Mammary epithelial cell (primary cell): ENCODE measurements at places on chromosomes 2 and 18.

GRCh38 chr2:10847008-10847407, 34.4 kb upstream of the PDIA6 start:
- DNase-seq: no peak

- DNase-seq: no peak
Measured at GRCh38 chr2:121567957-121568409, 37.3 kb downstream of the RNU4ATAC start.

GRCh38 chr2:227164763-227165291, 403 bp downstream of the COL4A3 start:
- DNase-seq: no peak

- peak; percentile 15 for DNase-seq
Measured at GRCh38 chr2:135913727-135914365, 37.6 kb upstream of the MCM6 start.

DNA sequence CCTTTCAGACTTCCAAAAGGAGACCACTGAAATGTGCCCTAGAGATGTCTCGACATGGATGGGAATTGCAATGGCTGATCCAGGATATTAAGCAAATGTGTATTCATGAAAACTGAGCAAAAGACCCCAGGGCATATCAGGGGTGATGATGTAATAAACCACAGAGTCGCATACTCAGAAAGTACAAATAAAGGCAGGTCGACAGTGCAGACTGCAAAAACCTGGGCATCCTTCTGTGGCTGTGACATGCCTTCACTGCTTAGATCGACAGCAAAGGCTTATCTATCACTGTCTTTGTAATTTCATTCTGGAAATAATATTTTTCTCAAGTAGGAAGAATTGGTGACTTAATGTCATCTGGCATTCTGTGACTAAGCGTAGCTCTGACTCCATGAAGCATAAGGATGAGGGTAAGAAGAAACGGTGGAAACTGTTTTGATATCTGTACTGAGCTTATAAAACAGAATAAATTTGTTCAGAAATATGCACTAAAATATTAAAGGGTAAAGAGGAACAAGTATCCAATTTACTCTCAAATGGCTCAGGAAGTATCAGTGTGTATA, 115.6 kb upstream of the NRP2 start:
- DNase-seq: no peak

DNA sequence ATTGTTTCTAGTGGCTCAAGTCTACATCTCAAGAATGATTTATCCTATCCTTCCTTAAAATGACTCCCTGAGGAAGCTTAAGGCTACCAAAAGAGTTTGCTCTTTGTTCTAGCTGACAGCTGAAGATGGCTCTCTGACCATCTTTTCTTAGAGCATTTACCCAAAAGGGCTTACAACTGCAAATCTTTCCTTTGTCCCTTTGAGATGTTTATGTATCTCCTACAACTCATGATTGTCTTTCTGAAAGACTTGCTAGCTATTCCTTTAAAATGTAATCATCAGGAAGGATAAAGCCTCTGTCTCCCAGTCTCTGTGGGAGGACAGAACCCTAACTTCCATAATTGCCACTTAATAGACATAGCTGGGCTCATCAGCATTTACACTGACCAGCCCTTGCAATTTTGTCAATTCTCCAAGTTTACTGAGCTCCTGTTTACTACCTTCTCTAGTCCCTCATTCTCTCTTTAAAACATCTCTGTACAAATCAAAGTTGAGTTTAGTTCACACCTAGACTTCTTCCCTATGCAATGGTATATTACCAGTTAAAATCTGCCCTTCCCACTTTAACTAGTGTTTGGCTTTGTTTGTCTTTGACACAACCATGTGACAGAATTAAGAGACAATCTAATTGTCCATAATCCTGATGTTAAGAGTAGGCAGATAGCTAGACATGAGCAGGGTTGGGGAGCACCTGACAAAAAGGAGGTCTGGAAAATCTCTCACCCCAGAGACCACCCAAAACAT, 188.2 kb downstream of the PTH2R start:
- no peak for DNase-seq

- no peak for DNase-seq
Measured at GRCh38 chr2:136168720-136169119, 50.8 kb upstream of the CXCR4 start.

DNA sequence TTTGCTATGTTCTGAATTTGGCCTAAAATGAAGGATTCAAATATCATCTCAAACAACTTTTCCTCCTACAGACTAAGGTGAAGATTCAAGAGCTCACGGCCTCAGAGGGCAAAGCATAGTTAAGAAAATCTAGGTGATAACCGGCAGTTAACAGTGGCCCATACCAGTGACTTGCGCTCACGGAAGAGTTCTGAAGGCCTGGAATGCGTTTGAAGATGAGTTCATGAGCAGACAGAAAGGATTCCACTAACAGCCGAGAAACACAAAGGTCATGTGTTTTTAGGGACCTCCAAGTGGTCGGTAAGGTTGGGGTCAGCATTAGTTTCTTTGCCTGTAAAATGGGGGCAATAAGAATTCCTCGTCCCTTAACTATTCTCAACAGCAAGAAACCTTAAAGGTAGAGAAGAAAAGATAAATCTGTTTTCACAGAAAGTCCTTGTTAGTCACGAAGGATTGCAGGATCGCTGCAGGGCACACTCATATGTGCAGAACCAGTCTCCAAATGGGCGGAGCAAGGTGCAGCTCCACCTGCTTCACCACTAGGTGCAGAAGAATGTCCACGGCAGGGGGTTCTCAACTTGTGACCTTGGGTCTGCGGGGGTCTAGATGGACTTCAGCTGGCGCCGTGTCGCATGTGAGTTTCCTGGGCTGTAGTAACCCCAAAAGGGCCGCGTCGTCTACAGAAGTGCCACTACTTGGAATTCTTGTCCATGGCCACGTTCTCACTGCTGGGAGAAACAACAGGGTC, 708 bp upstream of the RPIA start:
- DNase-seq: peak; percentile 59

DNA sequence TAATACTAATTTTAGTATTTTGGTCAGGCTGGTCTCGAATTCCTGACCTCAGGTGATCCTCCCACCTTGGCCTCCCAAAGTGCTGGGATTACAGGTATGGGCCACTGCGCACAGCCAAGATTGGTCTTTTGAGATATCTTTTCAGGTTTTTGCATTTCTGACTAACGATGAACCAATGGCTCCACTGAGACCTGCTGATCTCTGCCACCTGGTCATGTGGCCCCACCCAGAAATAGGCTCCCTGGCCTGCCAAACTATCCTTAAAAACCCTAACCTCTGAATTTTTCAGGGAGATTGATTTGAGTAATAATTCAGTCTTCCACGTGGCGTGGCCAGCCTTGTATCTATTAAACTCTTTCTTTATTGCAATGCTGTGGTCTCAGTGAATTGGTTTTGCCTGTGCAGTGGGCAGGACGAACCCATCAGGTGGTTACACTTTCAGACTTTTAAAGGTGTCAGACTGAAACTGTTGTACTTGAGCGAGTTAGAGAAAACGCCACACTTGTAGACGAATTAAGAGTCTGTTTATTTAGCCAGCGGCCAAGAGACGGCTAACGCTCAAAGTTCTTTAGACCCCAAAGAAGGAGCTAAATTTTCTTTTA, 85.8 kb upstream of the MSH6 start:
- no peak for DNase-seq

DNA sequence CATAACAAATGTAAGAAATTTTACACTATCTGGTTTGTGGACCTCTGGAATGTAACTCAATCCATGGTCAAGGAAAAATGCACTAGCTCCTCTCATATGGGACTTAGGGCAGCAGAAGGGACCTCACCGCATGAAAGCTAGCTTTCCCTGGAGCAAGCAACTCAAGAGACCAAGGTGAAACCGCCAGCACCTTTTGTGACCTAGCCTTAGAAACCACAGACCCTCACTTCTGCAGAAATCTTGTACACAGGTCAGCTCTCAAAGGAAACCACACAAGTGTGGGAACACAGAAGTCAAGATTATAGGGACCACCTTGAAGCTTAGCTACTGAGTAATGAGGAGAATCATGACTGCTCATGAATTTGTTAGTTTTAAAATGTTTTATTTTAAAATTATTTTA, 222.5 kb downstream of the DLGAP1 start:
- no peak for DNase-seq

GRCh38 chr18:40810372-40810771, 1144.7 kb upstream of the PIK3C3 start:
- peak; percentile 71 for DNase-seq

GRCh38 chr18:28409811-28410210, 232.9 kb upstream of the CDH2 start:
- DNase-seq: no peak

DNA sequence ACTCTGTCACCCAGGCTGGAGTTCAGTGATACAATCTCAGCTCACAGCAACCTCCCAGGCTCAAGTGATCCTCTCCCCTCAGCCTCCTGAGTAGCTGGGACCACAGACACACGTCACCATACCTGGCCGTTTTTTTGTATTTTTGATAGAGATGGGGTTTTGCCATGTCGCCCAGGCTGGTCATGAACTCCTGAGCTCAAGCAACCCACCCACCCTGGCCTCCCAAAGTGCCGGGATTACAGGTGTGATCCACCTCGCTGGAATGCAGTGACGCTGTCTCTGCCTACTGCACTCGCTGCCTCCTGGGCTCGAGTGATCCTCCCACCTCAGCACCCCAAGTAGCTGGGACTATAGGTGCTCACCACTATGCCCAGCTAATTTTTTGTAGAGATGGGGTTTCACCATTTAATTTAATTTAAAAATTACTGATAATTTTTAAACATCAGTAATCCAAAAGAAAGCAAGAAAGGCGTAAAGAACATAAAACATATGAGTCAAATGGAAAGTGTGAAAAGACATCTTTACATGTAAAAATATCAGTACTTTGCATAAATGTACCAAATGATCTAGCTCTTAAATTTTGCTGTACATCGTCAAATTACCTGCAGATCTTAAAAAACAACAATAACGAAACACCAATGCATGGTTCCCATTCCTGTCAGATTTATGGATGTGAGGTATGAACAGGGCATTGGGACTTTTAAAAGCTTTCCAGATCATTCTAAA, 2.8 kb upstream of the ZNF236 start:
- no peak for DNase-seq

GRCh38 chr2:102296449-102296848, 14.9 kb upstream of the IL1RL1 start:
- no peak for DNase-seq

- no peak for DNase-seq
Measured at GRCh38 chr2:160405077-160405867, 88.3 kb downstream of the RBMS1 start.

- DNase-seq: no peak
Measured at GRCh38 chr2:170341684-170342623, 164.0 kb downstream of the MYO3B start.

- DNase-seq: no peak
Measured at GRCh38 chr2:214904634-214905033, 95.2 kb upstream of the BARD1 start.

- DNase-seq: no peak
Measured at GRCh38 chr2:2269989-2270562, 61.0 kb downstream of the MYT1L start.

DNA sequence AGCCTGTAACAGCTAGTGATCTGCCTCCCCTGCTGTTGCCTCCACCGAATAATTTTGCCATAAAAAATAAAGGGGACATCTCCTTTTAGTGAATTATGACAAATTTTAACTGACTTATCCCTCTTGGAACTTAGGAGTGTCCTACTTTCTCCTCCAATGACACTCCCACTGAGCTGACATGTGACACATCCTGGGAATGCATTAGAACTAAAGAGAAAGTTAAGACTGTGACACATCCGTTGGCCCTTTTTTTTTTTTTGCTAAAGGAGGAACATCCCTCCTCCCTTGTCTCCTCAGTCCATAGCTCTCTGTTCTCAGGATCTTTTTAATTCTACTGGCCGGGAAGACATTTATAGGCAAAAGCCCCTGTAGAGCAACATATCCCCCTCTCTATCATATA, 268.2 kb downstream of the NRXN1 start:
- no peak for DNase-seq
